ENCODE measurements at places on chromosomes 12 and 14.

DNA sequence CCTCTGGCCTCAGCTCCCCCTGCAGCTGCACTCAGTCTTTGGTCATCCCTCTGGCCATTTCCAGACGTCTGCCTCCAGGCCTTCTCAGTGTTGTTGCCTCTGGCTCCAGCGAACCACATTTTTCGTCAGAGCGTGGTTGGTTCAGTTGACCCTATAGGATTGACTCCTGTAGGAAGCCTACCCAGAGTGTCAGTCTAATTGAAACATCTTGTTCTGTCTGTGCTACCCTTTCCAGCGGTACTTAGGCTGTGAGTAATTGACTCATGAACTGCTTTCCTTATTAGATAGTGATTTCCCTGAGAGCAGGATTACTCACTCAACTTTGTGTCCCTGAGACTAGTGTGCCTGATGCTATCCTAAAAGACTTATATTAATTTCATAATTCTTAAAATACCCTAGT, 373.2 kb downstream of the ATP23 start:
- DNase-seq, result no peak

GRCh38 chr12:21940549-21941505, at the start of gene ABCC9:
ABCC9 (minus strand) TSS chr12:21941426; CDS start chr12:21936674, 4,752 bp downstream.
- peak; percentile 53 for DNase-seq

GRCh38 chr12:75481013-75481705, 604 bp downstream of the GLIPR1 start:
- no peak for DNase-seq

- peak; percentile 46 for DNase-seq
These were observed 209.7 kb downstream of the SLC41A2 start for GRCh38 chr12:104748356-104748755.

DNA sequence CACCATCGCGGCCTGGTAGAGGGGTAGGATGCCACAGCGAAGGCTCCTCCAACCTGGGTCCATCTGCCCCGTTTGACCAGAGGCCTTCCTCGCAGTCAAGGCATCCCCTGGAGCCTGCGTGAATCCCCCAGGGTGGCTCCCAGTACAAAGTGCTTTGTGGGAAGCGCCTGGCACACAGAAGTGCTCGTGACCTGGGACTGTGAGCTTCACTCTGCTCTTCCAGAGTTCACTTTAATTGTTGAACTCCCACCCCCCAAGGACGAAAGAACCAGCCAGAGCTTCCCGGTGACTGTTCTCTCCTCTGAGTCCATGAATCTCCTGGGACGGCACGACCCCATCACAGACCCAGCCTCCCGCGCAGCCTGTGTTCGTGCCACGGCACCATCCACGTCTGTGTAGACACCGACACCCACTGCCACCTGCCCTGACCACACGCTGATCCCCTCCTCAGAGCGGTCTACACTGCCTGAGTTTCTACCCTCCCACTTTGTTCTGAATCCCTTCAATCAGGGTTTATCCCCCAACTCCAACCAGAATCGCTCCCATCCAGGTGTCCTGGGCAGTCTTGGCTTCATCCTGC, 15.9 kb downstream of the P2RX2 start:
- no peak for DNase-seq

DNA sequence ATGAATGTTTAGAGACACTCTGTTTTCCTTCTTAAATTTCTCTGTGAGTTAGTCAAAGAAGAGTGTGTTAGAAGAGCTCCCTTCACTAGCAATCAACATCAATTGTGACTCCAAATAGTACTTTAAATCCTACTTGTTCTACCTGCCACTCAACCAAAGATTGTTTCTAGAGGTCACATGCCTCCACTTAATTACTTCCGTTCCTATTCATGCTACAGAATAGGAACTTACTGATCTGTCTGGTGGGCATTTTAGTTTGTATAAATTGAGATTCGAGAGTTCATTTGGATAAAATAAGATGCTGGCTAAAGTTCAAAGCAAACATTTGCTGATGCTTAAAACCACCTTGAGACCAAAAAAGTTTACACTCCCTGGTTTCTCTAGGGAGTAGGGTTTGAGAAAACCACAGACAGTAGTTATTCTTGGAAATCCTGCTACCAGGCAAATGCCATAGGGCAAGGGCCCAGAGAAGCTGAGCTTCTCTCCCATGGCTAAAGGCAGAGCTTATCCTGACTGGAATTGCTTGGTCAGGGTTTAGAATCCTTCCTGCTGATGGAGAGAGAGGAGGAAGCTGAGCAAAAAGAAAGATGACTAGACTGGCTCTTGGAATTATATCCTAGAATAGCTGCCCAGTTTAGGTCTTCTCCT, 389.6 kb upstream of the ATP2B1 start:
- DNase-seq, result no peak

DNA sequence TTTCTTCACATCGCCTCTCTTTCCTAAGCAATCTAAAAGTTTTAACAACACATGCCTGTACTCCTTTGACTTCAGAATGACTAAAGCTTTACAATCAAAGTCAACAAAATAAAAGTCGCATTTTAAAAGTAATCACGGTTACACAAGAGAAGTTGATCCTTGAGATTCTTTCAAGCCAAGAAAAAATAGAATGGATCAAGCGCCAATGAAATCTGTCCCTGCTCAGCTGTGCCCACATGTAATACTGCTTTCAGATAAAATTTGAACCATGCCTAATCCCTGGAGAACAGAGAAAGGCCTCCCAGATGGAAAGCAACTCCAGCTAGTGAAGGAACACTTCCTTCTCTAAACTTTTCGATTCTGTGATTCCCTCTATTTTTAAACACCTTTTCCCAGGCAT, 113.1 kb downstream of the FBXL14 start:
- DNase-seq, result no peak

GRCh38 chr14:99169776-99170356, 102.1 kb downstream of the BCL11B start:
- no peak for DNase-seq

DNA sequence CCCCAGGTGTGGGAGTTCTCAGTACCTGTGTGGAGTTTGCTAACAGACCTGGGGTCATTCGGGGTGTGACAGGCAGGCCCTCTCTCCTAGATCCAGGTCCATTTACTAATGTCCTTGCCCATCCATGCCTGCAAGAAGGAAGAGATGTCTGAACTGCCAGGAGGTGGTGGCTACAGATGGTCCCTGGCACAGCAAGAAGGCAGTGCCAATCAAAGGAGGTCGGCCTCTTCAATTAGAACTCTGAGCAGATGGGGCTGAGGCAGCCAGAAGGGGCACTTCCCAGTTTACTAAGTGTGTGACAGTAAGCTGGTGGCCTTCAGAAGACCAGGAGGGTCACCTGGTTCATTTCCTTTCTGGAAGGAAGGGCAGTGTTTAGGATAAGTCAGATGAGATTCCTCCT, 202.5 kb downstream of the CACNA1C start:
- DNase-seq, result no peak

- no peak for DNase-seq
These were observed 264.9 kb downstream of the CCER1 start for GRCh38 chr12:90690120-90690519.

GRCh38 chr14:70086685-70087379, 101.9 kb downstream of the SLC8A3 start:
- no peak for DNase-seq

GRCh38 chr12:54060174-54060974, 6.7 kb downstream of the HOXC4 start:
- DNase-seq, result no peak

GRCh38 chr12:13088496-13088895, 15.0 kb downstream of the GSG1 start:
- DNase-seq, result no peak

DNA sequence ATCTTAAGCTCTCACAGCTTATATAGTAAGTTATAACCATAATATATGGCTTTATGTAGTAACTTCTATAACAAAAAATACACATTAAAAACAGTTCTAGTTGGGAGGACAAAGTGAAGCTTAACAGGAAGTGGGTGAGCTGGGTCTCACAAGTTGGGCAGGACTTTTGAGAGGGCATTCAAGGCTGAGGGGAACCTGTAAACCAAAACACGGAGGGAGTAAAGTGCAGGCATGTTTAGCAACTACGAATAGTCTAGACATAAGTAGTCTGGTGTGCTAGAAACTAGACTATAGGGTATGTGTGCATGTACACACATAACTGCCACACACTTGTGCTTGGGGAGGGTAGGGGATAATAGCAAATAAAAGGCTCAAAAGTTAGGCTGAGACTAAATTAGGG, 14.2 kb upstream of the NEK9 start:
- DNase-seq, result no peak

DNA sequence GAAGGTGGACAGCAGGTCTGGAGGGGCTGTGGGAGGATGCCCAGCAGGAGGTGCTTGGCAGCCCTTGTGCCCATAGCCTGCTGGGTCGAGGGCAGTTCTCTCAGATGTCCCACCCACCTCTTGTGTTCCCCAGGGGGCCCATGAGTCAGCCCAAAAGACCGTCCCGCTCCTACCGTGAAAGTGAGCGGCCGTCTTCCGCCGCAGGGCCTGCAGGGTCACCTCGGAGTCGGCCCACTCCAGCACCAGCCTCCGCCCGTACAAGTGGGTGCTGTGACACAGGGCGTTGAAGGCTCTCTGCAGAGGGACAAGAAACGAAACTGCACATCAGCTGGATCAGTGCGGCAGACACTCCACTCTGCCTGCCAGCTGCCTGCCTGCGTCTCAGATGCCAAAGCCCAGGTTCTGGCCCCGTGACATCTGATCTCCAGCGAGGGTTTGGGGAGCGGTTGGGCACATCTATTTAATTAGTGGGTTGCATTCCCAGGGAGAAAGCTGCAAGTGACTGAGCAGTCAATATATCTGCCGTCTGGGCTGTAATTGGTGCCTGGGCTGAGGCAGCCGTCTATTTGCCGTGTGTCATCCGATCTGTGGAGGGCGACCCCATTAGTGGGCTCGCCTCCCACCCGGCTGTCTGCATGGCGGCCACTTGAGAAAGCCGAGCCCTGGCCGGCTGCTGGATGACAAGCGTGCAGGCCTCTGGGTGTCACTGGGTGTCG, 121.5 kb downstream of the RBM19 start:
- no peak for DNase-seq

DNA sequence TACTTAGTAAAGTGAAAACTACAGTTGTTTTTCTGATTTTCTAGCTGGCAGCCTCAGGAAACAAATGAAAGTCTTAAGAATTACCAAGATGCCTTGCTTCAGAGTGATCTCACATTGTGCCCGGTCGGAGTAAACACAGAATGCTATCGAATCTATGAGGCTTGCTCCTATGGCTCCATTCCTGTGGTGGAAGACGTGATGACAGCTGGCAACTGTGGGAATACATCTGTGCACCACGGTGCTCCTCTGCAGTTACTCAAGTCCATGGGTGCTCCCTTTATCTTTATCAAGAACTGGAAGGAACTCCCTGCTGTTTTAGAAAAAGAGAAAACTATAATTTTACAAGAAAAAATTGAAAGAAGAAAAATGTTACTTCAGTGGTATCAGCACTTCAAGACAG, 28.9 kb downstream of the RXYLT1 start:
- DNase-seq, result no peak

- DNase-seq, result peak; percentile 43
These were observed 11.1 kb upstream of the SLC6A12 start for GRCh38 chr12:225012-225411.

DNA sequence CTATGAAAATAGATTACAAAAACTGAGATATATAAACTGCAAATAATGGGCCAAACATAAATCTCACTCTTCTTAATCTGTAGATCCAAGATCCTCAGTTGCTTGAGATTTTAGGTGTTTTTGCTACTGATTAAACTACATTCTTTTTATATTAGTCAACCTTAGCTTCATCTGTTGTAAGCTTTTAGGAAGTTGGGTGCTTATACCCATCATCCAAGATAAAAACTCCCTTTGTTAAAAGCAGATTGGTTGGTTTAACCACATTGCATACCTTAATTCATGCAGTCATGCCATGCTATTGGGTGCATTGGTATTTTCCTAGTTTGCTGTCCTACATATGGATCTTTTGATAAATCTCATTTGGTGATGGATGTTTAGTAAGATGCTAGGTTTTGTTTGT, 46.2 kb upstream of the DIP2B start:
- no peak for DNase-seq

DNA sequence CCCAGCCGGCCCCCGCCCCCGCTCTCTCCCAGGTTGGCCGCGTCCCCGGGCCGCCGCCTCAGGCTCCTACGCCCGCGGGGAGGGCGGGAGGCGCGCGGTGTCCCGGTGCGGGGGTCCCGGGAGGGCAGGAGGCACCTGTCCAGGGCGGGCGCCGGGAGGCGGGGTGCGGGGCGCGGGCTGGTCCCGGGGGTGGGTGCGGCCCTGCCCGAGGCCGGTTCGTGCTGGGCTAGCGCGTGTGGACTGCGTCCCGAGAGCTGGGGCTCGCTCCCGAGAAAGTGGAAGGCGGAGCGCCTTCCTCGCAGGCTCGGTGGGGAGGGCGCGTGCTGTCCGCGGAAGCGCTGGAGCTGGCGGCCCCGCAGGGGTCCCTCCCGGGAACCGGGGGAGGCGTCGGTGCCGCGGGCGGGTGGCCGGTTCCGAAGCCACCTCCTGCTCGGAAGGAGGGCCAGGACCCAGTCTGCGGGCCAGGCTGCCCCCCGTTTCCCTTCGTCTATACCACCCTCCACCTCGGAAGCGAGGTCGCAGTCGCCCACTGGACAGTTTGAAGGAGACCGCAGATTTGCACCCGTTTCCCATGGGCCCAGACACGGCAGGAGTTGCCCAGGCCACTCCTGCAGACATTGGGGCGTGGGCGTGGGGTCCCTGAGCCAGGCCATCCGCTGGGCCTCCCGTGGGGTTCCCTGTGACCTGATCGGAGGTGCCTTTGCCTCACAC, 636 bp downstream of the ZFYVE21 start:
- no peak for DNase-seq

GRCh38 chr12:127038152-127038551, 1228.8 kb upstream of the TMEM132C start:
- DNase-seq, result no peak

DNA sequence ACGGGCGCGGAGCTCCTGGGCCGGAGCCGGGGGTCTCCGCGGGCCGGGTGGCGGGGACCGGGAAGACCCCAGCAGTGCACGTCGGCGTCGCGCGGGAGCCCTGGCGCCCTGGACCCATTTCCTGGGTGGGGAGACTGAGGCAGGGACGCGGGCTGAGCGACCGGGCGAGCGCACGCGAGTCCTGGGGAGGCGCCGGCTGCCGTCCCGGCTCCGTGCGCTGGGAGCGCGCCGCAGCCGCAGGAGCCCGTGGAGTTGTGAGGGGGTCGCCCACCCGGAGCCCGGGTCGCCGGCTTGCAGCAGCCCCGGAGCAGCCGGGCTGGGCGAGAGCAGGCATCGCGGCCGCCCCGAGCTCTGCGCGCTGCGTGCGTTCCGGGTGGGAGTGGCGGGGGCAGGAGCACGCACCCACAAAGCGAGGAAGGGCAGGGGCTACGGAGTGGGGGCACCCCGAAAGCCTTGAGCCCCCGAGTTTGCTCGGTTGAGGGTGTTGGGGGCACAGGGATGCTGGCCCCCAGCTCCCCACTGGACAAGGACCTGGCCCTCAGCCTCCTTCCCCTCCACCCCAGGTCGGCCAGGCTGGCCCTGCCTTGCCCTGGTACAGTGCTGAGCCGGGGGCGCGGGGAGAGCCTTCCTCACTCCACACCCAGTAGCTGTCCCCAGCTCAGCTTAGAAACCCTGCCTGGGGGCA, 620 bp downstream of the MMP17 start:
- peak; percentile 64 for DNase-seq

- no peak for DNase-seq
These were observed 200.5 kb upstream of the GRIP1 start for GRCh38 chr12:66879409-66879808.

Data from activated CD8-positive, alpha-beta memory T cell treated with anti-CD3 and anti-CD28 coated beads, Interleukin-2, amount 50 U/mL, for 48 hours (primary cell).